ENCODE measurements at places on chromosomes 7 and 10.
A peak's percentile ranks its signal among the peaks of the same experiment; 100 is the strongest.

- DNase-seq, result no peak
These were observed 69.0 kb upstream of the LRRC18 start for GRCh38 chr10:49008505-49009198.

- peak; percentile 59 for DNase-seq
These were observed 650.5 kb upstream of the SORCS1 start for GRCh38 chr10:107814865-107815487.

GRCh38 chr10:124285587-124286527 lies 132.9 kb downstream of the OAT start:
- peak; percentile 71 for DNase-seq

- DNase-seq, result no peak
These were observed 80.4 kb downstream of the UBE3C start for GRCh38 chr7:157219154-157219553.

- DNase-seq, result no peak
These were observed 129.6 kb downstream of the ATP6V0E2 start for GRCh38 chr7:150003304-150003810.

- no peak for DNase-seq
These were observed 24.4 kb downstream of the ASNS start for GRCh38 chr7:97847791-97848190.

DNA sequence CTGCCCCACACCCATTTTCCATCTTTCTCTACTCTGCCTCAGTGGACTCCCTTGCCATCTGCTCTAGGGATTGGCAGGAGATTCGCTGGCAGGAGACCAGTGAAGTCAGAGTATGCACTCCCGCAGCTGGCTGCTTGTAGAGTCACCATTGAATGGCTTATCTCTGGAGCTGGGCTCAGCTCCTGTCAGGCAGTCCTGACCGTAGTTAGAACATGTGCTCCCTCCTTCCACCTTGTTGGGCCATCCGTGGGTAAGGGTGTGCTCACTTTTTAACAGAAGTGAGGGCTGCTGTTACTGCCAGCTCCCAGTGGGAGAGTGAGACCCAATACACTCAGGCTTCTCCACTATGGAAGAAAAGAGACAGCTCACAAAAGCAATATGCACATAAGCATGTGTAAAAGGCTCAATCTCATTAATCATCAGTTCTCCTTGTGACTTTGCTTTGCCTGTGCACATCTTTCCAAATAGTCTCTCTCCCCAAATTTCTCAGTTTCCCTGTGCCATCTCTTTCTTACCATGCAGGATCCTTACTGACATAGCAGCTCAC lies 773.3 kb downstream of the GRID1 start:
- DNase-seq, result no peak

GRCh38 chr10:16987206-16987621 lies 142.4 kb downstream of the CUBN start:
- DNase-seq, result peak; percentile 88

- no peak for DNase-seq
These were observed 417 bp upstream of the HIF1AN start for GRCh38 chr10:100535338-100535714.

DNA sequence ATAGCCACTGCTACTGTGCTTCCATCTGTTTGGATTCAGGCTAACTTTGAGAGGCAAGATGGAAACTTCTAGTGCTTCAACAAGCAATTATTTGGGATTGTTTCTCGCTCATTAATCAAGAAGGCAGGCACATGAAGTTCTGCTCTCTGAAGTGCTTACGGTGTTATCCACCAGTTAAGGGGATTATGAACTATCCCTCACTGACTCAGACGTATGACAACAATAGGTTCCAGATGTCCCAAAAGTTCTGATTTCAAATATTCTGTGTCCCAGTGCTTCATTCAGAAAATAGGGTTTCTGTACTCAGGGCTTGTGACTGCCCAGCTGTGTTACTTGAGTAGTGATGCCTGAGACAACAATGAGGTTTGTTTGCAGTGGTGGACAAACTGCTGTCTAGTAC lies 81.0 kb downstream of the HACD1 start:
- no peak for DNase-seq

DNA sequence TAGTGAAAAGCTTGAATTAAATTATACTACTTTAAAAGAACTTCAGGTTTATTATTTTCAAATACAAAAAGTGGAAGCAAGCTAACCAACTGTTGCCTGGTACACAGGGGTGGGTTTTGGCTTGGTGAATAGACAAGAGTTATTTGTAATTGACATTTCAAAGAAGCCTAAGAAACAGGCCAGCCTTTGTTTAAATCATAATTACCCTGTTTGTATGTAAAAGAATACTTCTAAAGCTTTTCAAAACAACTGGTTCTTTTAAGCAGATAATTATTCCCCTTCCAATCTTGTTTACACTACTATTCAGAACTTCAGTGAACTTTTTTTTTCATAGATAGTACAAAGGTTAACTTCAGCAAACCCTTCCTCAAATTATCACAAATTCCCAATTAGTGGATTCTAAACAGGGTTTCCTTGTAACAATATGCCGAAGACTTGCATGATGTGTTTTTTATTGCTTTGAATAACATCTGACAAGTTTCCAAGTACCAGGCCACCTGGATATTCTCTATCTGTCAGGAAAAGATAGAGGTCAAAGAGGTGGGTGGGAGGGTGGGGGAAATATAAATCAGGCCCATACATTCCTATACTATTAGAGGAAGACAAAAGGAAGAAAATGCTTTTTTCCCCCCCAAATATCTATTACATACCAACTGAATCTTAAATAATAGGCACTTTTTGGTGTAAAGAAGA lies 20.4 kb downstream of the SSMEM1 start:
- DNase-seq, result no peak

DNA sequence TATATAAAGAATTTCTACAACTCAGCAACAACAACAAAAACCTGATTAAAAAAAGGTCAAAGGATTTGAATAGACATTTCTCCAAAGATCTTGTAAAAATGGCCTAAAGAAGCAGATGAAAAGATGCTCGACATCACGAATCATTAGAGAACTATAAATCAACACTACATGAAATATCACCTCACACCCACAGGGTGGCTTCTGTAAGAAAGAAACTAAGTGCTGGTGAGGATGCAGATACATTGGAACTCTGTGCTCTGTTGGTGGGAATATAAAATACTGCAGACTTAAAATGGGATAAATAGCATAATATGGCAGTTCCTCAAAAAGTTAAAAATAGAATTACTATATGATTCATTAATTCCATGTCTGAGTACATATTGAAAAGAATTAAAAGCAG lies 38.3 kb upstream of the CDCA7L start:
- peak; percentile 7 for DNase-seq

- DNase-seq, result no peak
These were observed 96.1 kb upstream of the ASAH2 start for GRCh38 chr10:50347394-50347802.

DNA sequence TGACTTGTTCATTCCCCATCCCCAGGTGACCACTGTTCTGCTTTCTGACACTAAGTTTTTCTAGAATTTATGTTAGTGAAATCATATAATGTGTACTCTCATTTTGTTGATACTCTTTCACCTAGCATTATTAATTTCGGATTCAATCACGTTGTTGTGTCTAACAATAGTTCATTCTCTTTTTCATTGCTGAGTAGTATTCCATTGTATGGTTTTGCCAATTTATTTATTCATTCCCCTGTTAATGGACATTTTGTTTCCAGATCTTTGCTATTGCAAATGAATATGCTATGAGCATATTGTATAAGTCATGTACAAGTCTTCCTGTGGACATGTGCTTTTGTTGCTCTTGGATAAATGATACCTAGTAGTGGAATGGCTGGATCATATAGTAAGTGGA lies 146.4 kb downstream of the FAM204A start:
- no peak for DNase-seq

DNA sequence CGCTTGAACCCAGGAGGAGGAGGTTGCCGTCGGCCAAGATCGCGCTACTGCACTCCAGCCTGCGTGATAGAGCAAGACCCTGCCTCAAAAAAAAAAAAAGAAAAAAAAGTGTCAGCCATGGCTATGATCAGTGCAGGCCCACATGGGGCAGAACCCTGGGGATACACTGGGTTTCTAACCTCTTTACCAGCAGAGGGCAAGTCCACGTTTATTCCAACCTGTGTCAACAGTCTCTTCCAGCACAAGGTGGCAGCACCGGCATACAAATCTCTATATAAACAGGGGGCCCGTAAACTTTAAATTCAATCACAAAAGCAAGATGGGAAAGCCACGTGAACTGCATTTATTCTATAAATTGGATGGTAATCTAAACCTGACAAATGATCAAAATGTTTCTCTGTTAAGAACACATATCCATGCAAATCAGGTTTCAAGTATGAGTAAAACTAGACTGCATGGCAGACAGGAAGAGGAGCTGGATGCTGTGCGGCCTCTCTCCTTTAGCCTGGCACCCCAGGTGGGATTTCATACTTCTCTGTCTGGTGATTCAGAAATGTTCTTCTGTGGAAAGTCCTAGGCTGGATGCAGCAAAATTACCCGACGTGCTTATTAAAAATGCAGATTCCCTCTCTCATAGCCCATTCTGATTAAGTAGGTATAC lies 60.0 kb upstream of the STEAP1B start:
- DNase-seq, result peak; percentile 84

GRCh38 chr10:24133835-24134234 lies 75.1 kb upstream of the KIAA1217 start:
- DNase-seq, result no peak

DNA sequence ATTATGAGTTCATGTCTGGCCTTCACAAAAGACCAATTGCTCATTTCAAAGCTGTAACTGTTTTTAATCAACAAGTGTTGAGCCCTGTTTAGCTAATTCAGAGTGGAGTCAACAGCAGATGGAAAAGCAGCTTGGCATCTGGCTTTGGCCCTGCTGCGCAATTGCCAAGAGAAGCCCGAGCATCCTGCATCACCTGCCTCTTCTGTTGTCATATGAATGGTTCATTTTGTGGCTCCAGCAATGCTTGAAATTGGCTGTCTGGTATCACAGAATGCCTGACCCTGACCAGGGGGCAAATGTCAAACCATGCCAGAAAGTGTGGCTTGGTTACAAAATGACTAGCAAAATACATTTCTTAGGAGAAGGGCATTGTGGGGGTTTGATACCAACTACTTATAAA lies 296.5 kb upstream of the PHF14 start:
- no peak for DNase-seq

DNA sequence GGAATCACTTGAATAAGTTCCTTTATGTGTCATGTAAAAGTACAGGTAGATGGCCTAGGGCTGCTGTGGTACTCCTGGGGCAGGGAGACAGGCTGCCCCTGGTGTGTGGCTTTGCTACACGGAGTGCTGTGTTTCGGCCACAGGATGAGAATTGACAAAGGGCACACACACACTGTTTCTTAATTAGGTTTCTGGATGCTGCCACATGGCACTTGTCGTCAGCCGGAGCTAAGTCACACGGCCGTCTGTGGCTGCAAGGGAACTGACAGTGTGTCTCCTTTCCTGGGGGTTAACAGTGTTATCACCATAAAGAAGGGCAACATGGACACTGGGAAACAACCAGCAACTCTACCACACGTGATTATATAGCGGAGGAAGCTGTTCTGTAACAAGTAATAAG lies 55.7 kb upstream of the CREB5 start:
- DNase-seq, result no peak

DNA sequence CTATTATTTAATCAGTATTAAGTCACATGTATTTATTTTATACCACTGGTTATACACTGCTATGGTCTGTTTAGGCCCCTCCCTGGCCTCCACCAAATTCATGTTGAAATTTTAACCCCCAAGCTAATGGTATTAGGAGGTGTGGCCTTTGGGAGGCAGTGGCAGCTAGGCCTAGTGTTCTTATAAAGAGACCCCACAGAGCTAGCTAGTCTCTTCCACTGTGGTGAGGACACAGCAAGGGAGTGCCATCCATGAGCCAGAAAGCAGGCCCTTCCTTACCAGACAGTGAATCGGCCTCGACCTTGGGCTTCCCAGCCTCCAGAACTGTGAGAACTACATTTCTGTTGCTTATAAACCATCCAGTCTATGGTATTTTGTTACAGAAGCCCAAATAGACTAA lies 28.7 kb downstream of the RBM48 start:
- no peak for DNase-seq

DNA sequence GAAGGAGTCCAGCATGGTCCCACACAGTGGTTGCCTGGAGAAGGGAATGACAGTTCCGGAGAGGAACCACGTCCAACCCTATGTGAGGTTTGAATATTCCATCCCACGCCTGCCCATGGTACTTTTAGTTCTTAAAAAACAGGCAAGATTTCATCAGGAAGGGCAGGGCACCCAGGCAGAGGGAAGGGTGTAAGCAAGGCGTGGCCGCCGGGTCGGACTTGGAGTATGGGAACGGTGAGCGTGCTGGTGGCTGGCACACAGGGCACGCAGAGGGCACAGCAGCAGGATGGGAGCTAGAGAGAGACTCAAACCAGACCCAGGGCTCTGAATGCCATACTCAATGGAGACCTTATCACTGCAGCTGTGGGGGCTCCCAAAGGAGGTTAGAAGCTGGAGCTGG lies 34.3 kb downstream of the FAM53B start:
- no peak for DNase-seq

DNA sequence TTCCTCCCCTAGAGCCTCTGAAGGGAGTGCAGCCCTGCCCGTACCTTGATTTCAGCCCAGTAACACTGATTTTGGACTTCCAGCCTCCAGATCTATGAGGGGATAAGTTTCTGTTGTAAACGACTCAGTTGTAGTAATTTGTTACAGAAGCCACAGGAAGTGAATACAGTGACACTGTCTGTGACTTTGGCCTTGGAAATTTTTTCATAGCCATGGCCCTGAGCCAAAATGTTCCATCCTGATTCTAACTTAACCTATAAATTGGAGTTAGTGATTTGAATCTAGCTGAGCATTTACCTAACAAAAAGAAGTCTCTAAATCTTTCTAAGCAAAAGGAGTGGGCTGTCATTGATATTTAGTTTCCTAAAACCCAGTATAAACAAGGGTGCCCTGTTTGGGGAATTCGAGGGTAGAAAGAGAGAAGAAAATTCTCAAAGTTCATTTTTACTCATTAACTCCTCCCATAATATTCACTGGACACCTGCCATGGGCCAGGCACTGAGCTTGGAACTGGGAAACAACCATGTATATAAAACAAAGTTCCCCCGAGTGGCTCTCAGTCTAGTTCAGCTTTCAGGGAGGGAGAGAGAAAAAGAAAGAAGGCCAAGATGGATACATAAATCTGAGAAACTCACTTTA lies 162.3 kb downstream of the SKIDA1 start:
- peak; percentile 33 for DNase-seq
